Activated CD4-positive, alpha-beta T cell treated with anti-CD3 and anti-CD28 coated beads, Interleukin-2, Interleukin-4, amounts not matched to agents 100 ng/mL and 50 ng/mL, durations not matched to agents 16 hours and 8 hours (primary cell): ENCODE measurements at places on chromosomes 3 and 15.

GRCh38 chr3:111762537-111762936, 96.5 kb upstream of the PHLDB2 start:
- no peak for DNase-seq

DNA sequence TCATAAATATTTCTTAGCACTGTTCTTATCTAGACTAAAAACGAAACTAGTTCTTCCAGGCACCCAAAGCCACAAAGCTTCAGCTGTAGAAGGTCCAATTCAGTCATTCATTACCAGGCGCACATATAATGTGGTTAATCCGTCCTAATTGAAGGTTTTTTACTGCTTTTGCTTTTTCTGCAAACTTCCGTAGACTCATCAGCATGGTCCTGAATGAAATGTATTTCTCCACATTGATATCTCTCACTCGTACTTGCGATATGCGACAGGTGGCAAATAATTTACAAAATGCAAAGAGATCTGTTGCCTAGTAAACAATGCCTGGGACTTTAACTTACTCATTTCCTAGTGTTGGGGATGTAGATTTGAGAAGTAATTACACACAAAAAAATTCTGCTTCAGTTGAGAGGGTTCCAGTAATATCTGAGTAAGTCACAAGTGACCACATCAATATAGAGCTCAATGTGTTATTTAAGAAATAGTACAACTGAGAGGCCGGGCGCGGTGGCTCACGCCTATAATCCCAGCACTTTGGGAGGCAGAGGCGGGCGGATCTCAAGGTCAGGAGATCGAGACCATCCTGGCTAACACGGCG, 75.0 kb upstream of the MBNL1 start:
- DNase-seq = peak; percentile 86

DNA sequence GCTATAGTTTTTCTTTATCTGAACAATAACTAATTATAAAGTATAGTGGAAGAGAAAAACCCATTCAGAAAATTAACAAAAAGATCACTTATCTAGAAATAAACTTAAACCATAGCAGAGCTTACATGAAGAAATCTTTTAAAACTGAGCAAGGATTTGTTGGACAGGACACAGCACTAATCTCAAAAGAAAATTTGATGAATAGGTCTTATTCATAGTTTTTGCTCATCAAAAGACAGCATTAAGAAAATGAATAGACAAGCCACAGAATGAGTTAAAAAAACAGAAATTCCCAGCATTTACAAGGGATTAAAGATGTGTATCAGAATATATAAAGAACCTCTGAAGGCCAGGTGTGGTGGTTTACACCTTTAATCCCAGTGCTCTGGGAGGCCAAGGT, 29.5 kb downstream of the PIK3CA start:
- no peak for DNase-seq

DNA sequence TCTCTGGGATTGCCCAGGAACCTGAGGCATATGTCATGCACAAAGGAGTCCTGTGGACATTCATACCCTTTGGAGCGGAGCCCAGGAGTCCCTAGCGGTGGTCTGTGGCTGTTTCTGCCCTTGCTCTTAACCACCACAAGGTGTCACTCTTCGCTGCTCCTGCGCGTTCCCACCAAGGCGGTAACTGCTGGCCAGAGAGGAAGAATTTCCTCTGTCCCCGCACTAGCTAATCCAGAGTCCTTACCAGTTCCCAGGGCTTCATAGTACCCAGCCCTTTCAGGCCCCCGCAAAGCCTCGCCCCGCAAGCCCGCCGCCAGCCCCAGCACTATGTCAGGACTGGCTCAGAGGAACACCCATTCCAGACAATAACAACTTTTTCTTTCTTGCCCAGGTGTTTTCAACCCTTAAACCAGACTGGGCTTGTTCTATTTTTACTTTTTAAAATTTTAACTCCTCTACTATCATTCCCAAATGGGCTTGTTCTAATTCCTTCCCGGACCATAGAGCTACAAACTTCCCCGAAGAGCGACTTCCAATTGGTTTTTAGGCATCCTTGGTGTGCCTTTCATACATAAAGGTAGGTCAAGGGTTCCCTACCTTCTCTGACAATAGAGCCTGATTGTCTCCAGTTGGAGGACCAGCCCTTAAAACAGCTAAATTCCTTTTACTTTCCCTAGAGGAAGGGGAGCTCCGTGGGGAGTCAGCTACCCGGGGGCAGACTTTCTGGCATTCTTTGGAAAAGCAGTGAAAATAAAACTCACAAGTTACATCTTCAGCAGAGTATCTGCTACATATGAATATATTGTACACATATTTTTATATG, 31.8 kb upstream of the ZNF774 start:
- DNase-seq = peak; percentile 77

GRCh38 chr3:158005391-158006100, 100.7 kb downstream of the SHOX2 start:
- DNase-seq = no peak

GRCh38 chr3:168241156-168241555, 145.4 kb upstream of the GOLIM4 start:
- no peak for DNase-seq

DNA sequence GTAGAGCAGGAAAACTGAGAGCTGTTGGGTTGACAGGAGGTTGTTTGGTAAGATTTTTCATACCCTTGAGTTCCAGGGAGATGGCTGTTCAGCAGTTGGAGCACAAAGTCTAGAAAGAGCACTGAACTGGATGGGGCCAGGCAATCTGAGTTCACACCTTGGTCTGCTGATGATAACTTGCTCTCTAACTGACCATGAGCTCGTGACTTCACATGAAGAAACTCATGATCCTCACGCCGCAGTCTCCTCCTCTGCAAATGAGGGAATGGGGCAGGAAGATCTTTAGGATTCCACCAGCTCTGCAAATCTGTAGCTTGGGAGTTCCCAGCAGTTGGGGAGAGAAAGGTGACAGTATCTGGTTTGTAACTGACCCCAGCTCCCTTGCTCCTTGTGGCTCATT, 33.7 kb downstream of the CORO2B start:
- no peak for DNase-seq

- DNase-seq = no peak
These were observed 194.5 kb downstream of the RPLP1 start for GRCh38 chr15:69647142-69647513.

DNA sequence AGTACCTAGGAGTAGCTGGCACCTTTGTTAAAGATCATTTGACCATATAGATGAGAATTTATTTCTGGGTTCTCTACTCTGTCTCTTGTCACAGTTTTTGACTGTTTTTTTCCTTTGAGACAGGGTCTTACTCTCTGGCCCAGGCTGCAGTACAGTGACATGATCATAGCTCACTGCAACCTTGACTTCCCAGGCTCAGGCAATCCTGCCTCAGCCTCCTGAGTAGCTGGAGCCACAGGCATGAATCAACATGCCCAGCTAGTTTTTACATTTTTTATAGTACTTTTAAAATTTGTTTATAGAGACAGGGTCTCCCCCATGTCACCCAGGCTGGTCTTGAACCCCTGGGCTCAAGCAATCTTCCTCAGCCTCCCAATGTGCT, 45.0 kb downstream of the BCL2L10 start:
- DNase-seq = no peak

GRCh38 chr15:59170295-59171066, 36.2 kb upstream of the LDHAL6B start:
- DNase-seq = no peak

GRCh38 chr15:56052395-56053045, 59.1 kb upstream of the NEDD4 start:
- peak; percentile 42 for DNase-seq

DNA sequence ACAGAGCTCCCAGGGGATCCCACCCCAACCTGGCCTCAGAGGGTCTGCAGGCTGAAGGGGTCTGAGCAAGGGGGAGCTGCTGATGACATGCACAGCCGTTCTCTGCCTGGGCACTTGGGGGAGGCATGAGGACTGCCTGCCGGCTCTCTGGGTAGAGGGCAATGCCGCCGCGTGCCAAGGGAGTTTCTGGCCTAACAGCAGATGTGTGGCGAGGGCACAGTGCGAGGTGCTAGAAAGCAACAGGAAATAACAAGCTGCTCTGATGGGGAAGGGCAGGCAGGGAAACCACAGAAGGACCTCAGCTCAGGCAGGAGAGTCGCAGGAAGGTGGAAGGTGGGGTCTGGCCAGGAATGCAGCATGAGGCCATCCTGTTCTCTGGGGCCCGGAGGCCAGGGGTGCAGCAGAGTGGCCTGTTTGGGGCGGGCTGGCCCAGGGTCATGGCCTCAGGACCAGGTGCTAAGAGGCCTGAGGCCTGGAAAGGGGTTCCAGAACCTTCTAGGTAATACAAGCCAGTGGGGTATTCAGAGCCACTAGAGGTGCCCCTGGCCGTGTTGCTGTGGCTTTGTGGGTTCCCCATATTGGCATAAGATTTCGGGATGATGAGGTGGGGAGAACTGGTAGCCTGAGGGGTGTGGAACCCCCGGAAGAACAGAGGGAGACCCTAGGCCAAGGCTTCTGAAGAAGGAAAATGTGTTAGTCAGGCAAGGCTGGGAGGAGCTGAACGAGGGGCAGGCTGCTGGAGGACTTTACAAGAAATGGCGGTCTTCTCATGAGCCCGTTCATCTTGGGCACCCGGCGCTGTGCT, 41.2 kb downstream of the RGMA start:
- no peak for DNase-seq

- no peak for DNase-seq
These were observed 188.5 kb downstream of the CADPS start for GRCh38 chr3:62686503-62687294.

GRCh38 chr15:90165659-90166489, 35.3 kb upstream of the SEMA4B start:
- DNase-seq = peak; percentile 59

- DNase-seq = no peak
These were observed 19.0 kb upstream of the DLG1 start for GRCh38 chr3:197317250-197317963.

- DNase-seq = no peak
These were observed 1242.5 kb upstream of the GBE1 start for GRCh38 chr3:83003917-83004316.

DNA sequence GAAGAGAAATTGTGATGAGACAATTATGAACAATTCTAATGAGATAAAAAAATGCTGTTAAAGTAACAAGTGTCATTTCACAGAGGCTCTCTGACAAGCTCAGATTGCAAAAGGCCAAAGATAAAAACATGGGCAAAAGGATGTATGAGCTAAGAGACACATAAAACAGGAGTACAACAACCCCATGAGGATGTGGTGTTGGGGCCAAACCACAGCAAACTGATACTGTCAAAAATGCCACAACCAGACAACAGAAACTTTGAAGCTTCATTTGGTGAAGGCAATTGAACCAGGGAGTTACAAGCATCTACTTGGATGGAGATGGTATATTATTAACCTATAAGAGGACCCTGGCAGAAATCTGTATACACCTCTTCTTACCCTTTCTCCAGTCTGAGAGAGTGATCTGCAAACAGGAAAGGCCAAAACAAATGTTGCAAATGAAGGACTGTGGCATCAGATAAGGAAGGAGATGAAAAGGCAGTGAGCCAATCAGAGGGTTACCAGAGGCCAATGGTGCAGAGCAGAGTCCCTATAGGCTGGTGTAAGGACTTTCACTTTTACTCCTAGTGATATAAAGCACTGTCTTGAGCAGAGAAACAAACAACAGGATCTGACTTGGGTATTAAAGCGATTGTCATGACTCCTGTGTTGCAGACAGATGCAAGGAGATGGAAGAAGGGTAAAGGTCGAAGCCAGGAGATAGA, 659.0 kb downstream of the NTRK3 start:
- peak; percentile 28 for DNase-seq

- DNase-seq = no peak
These were observed 44.4 kb upstream of the PSMD6 start for GRCh38 chr3:64067506-64068346.

DNA sequence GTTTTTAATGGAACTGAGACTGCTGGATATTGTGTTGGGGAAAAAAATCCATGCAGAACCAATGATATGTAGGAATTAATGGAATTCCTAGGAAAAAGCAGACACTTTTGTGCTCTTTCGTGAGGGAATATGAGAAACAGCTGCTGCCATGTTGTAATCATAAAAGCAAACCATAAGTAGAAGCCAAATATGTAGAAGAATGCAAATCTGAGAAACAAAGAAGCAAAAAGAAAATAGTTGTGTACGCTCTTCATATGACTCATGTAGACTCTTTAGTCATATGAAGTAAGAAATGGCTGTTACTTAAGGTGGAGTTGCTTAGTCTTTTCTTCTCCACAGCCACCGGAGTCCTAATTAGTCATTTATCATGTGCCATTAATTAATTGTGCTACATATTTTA, 298.6 kb upstream of the ZNF717 start:
- no peak for DNase-seq

GRCh38 chr15:72792431-72792830, 8.9 kb upstream of the ADPGK start:
- no peak for DNase-seq

DNA sequence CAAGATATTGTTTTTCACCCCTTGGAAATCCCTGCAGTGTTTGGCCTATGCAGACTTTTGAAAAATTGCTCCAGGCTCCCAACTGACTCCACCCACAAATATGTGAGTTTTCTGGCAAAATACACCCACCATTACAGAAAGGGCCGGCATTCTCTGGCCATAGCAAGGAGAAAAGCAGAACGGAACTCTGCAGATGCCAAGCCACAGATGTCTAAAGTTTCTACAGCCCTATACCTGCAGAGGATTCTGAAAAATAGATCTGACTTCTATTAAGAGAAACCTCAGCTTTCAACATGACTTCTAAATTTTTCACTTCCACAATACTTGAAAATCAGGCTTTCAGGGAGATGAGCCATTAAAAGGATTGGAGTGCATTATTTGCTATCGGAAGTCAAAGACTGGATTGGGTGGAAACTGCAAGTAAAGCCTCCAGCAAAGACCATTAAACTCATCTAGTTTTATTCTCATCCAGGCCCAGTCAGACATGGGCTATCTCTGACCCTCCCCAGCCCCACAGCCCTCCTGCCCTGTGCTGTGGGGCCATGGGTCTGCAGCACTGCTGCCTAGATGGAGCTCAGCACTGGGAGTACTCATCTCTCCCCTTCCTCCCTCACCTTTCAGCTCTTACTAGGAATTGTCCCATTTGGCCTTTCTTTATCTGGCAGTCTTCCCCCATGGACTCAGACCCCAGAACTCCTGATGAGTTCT, 243.1 kb upstream of the GOLGA6L4 start:
- no peak for DNase-seq

DNA sequence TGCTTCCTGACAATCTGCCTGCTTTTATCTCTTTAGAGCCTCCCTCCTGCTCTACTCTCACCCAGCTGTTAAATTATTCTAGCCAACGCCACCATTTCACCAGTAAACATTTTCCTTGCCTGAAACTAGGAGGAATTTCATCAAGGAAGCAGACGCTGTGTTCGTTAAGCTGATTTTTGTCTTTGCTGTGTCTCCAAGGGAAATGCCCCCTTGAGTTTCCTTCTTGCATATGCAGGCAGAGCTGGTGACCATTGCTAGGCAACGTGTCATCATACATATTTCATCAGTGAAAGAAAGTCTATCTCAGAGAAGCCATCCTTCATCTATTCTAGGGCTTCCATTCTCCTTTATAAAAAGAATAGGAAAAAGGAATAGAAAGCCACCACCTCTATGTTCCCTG, 87.0 kb upstream of the ST8SIA2 start:
- DNase-seq = no peak

DNA sequence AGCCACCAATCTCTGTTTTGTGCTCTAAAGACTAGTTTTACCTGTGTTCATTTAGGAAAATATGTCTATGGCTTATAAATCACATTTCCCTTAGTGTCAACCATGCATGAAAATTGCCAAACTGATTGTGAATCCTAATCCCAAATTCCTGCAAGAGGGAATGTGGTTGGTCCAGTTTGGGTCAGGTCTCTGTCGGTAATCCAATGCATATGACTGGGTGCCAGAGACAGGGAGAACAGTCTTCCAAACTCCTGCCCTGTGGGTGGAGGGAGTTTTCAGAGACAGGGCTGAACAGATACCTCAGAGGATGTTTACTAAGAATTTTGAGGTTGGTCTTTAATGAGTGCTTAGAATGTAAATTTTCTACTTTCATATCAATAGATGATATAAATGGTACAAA, 300.5 kb upstream of the ARL6 start:
- DNase-seq = no peak
